ENCODE measurements at places on chromosomes 4 and X.

- DNase-seq: no peak
Measured at GRCh38 chr4:91734682-91735081, 569.1 kb upstream of the GRID2 start.

- no peak for DNase-seq
Measured at GRCh38 chr4:146520896-146521540, 722 bp downstream of the SLC10A7 start.

DNA sequence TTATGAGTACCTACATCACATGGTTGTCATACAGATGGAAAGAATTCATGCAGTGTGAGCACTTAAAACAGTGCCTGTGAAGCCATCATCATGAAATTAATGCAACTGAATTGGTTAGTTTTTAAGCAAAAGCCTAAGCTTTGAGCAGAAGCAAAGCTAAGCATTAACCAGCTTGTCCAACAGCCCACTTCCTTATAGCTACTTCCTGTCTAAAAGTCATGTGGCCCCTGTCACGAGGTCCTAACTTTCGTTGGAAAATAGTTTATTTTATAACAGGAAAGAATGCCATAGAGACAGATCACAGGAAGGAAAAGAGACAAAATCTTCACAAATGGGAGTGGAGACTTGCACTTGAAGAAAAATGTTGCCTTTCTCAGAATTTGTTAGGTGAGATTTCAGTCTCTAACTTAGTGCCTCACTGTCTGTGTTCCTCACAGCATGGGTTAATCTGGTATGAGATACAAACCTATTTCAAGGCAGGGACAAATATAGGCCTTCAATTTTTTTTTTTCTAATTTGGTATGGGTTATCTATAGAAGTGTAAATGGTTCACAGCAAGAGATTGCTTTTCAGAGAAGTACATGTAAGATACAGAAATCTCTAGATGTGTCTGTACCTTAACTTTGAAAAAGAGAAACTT lies 27.7 kb upstream of the VCX start:
- DNase-seq: no peak

- no peak for DNase-seq
Measured at GRCh38 chrX:96841325-96841724, 42.4 kb upstream of the RPA4 start.

DNA sequence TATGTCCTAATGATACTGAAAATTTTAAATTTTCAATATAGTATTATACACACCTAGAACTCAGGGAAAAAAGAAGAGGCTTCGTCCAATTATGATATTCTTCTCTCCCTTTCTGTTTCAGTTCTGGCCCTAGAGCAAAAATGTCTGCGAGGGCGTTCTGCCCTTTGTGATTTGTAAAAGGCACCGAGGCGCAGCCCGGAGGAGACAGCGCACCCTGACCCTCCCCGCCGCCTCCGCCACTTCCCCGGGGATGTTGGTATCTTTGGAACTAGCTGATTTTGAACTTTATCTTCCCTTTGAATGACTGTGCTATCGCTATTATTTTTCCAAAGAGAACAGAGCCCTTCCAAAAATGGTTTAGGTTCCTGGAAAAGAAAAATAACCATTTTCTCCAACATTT lies 173.2 kb upstream of the FAM9B start:
- no peak for DNase-seq

DNA sequence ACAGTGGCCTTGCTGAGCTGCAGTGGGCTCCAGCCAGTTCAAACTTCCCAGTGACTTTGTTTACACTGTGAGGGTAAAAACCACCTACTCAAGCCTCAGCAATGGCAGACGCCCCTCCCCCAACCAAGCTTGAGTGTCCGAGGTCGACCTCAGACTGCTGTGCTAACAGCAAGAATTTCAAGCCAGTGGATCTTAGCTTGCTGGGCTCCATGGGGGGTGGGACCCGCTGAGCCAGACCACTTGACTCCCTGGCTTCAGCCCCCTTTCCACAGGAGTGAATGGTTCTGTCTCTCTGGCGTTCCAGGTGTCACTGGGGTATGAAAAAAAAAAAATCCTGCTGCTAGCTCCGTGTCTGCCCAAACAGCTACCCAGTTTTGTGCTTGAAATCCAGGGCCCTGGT lies 168.9 kb upstream of the INTU start:
- no peak for DNase-seq

GRCh38 chrX:95640226-95640625 lies 1044.4 kb upstream of the DIAPH2 start:
- DNase-seq: no peak

DNA sequence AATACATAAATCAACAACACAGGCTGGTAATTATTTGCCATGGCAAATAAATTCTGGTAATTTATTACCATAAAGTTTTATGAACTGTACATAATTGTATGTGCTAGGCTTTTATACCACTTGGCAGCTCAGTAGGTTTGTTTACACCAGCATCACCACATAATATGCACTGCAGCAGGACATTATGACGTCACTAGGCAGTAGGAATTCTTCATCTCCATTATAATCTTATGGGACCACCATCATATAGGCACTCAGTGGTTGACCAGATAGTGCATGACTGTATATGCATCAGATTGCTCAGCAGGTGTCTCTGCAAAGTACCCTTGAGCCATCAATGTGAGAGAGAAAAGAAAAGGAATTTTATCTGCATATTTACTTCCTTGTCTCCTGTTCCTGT lies 295.4 kb downstream of the CFAP47 start:
- DNase-seq: no peak

GRCh38 chr4:39228377-39228776 lies 46.0 kb downstream of the WDR19 start:
- DNase-seq: no peak

DNA sequence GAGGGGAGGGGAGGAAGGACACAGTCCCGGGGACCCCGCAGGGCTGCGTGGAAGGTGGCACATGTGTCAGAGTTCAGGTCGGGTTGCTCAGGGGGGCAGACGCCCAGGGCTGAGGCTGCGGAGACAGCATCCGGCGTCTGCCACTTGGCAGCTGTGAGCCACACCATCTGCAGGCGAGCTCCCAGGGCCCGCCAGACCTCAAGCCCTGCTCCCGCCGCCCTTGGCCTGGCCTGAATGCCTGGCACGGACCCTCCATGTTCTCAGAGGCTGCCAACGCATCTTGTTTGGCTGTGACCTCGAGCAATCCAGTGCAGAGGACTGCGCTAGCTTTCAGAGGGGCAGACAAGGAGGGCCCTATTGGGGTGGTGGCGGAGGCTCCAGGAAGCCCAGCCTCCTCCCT lies 5.1 kb downstream of the BGN start:
- DNase-seq: no peak

DNA sequence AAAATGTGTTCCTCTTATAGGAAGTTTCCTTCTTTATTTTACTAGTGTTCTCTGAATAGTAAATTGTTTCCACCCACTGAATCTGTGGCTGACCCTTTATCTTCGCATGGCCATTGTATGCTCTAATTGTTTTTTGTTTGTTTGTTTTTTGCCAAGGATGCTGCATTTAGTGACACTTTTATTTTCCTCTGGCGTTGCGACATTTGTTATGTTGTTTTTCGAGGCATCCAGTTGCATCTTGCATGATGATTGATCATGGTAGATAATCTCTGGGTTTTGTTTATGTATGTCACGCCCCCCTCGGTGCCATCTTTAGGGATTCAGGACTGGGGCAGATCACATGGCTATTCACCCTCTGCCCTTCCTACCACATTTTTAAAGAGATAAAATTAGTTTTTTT lies 2.2 kb downstream of the NMU start:
- DNase-seq: no peak

- no peak for DNase-seq
Measured at GRCh38 chr4:948936-949300, 16.7 kb downstream of the TMEM175 start.

DNA sequence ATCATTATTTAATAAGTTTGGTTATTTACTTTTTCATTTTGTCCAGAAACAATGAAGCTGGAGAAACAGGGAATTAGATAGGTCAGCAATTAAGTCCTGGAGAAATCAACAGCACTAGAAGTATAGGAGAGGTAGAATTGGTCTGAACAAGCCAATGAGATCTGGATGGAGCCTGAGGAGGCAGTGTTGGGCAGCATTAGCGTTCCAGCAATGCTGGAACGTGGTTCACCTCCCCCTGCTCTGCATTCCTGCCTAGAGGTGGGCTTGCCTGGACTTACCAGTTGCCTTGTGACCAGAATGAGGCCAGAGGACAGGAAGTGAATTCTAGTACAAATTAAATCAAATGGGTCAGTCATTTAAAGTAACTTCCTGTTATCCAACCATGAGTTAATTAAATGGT lies 4.6 kb downstream of the RASSF6 start:
- DNase-seq: no peak

DNA sequence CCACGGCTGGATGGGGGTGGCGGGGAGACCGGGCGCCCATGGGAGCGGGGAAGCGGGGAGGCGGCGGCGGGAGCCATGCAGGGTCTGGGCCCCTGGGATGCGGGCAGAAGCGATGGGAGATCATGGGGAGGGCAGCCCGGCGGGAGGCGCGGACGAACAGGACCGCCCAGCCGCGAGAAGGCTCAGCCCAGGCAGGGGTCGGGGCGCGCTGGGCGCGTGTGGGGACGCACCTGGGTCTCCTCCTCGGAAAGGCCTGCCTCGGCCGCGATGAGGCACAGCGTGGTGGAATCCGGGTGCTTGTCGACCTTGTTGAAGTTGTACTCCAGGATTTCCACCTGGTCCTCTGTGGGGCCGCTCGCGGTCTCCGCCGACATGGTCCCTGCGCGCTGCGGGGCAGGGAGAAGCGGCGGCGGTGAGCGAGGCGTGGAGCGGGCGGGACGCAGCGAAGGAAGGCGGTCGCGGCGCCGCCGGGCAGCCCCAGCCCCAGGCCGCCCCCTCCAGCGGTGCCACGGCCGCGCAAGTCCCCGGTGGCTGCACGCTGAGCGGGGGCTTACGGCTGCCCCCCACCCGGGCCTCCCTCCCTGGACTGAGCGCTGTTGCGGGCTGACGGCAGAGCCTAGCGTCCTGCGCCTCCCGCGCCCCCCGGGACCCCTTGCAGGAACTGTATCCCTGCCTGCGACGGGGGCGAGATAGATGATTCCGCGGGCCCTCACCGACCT lies 25.3 kb downstream of the HOPX start:
- DNase-seq: no peak
